HuH-7 (cell line): ENCODE measurements at places on chromosomes 11 and 22.

DNA sequence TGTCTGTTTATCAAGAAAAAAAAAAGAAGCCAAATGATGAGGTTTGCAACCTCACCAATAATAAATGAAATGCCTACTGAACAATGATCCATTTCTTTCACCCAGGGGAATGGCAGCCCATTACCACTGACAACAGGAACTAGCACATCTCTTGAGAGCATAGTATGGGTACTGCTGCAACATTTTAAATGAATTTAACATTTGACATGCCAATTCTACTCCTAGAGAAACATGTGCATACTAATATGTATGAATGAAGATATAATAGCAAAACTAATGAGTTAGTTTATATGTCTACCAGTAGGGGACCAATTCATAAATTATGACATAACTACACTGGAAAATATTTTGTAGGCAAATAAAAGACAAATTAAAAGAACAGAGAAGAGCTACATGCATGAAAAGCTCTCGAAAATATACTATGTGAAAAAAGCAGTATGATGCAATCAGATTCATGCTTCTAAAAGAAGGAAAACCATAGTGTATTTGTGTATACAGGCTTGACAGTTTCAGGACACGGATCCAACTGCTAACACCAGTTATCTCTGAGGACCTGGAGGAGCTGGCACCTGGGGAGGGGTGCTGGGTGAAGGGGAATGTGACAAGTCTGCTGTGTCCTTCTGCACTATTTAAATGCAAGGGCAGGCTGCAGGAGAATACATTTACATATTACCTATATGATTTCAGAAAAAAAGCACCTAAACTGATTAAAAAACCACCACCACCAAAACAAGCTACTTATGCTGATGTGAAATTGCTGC lies 6.9 kb downstream of the SMCO4 start:
- no peak for DNase-seq

GRCh38 chr11:118313242-118313641 lies 8.7 kb downstream of the CD3E start:
- no peak for DNase-seq

DNA sequence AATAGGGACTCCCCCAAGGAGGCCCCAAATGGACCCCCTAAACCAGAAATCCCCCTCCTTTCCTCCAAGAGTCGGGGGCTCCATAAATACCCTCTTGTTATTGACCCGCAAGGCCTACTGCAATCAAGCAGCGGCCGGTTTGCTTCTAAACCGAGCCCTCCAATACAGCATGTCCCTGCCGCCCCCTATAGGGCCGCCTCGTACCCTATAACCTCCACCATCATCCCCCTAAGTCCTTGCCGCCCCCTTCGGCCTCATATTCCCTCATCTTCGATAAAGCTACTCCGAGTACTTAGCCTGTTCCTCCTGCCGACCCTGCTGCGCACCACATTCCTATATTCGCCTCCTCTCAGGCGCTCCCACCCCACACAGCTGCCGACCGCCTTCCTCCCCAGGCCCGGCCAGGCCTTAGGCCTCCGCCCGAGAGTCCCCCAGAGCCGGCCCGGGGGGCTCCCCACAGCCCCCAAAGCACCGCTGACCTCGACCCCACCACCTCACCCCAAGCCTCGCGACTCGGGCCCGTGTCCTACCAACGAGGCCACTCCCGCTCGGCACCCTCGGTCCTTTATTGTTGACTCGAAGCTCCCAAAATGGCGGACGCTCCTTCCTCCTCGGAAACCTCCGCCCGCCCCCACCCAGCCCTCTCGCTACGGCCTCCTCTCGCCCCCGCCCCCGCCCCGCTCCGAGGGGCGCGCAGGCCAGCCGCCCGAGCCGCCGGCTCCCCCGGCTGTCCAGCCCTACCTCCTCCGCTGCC lies 430 bp downstream of the DDX6 start:
- DNase-seq = no peak

DNA sequence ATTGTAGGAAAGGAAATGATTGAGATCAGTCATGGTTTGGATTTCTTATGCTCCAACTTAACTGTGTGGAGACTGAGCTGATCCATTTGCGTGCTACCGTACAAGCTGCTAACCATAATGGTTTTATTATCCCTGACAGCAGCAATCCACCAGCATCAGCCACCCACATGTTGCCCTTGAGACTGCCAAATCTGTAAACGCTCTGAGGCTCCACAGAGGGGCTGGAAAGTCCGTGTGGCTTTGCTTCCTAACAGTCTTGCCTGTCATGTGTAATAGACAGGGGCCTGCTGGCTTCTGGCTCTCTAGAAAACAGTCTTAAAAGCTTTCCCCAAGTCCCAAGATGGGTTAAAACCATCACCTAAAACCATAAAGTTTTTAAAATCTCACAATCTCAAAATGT lies 30.1 kb downstream of the ATG16L2 start:
- DNase-seq = no peak

DNA sequence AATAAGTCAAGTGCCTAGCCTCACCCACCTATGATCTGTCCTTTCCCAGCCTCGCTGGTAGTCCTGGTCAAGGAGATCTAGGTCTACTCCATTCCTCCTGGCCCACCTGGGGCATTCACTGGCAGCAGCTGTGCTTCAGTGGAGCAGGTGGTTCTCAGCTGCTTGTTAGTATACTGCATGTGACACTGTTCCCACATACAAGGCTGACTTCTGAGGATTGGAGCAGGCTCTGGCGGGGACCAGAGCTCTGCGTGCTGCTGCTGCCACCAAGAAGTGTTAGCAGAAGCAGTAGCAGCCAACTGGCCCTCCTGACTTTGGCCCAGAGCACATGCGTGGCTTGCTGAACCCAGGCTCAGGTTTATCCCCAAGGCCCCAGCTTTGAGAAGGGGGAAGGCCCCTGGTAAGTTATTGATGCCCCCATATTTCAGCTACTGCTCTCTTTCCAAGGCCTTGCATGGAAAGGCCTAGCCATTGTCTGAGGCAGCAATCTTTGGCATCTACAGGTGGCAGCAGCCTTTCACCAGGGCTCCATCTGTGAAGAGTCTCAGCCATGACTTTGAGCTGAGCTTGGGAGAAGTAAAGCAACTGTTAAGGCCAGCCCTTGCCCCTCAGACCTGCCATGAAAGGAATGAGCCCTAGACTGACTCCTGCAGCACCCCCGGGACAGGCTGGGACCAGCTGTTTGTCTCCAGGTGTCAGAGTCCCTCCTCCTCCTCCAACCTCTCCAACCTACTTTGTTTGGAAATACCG lies 26.5 kb downstream of the ARHGAP1 start:
- DNase-seq = no peak
